Stimulated activated CD4-positive, alpha-beta T cell treated with anti-CD3 and anti-CD28 coated beads, TNF-alpha, amount 100 ng/mL, for 48 hours (primary cell): ENCODE measurements at places on chromosomes 12 and 14.

DNA sequence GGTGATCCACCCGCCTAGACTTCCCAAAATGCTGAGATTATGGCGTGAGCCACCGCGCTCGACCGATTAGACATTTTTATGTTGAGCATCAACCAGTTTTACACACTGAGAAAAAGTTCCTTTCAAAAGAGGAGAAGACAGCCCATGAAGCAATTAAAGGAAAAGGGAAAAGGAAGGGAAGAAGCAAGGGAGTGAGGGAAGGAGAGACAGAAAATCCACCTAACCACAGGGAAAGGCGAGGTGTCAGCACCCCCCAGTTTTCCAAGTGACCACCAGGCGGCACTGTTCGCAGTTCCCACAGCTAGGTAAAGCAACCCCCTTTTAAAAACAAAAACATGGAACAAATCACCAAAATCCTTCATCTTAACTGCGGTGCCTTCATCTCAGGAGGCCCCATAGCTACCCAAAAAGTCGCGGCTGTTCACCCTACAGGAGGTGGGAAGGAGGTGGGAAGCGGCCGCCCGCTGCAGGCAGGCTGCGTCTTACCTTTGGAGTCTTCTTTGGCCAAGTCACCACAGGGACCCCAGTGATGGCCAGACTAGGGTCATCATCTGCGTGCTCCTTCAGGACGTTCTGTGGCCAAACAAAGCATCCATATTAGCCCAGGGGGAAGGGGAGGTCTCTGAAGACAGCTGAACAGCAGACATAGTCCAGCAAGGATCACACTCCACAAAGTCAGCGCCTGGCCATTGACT is 86.6 kb downstream of the KDM2B start:
- DNase-seq: peak; percentile 31

GRCh38 chr12:44628180-44628579 is 247.9 kb downstream of the NELL2 start:
- DNase-seq: no peak

DNA sequence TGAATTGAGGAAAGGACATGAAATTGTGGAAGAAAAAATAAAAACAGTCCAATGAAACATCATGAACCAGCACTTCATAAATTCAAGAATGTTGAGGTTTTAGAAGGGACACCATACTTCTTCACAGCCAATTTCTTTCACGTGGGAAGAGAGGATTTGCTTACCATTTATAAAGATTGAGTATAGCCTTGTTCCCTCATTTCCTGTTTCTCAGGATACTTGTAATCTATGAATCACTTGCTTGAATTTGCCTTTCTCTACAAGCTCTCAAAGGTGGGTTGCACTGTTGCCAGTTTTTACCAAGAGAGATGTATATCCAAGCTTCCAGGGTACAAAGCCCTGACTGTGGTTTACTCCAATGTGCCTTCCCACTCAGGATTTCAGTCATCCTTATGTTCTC is 116.1 kb downstream of the DUSP6 start:
- DNase-seq: no peak

DNA sequence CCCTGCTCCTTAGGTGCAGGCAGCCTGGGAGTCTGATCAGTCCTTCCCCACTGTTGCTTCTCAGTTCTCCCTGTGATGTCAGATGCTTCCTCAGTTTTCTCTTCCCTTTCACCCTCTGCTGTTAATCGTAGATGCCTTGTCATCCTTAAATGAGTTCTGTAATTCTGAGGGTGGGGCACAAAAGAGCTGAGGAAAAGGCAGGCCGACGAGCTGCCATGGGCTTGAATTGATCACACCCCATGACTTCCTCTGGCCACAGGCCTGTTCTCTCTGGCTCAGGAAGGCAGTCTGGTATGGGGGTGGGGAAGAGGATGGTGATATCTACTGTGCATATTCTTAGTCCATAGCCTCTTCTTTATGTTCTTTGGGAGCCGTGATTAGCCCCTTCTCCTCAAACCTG is 5.2 kb upstream of the AP1G2 start:
- no peak for DNase-seq

- no peak for DNase-seq
These were observed 187.3 kb upstream of the EGLN3 start for GRCh38 chr14:34138175-34138574.

DNA sequence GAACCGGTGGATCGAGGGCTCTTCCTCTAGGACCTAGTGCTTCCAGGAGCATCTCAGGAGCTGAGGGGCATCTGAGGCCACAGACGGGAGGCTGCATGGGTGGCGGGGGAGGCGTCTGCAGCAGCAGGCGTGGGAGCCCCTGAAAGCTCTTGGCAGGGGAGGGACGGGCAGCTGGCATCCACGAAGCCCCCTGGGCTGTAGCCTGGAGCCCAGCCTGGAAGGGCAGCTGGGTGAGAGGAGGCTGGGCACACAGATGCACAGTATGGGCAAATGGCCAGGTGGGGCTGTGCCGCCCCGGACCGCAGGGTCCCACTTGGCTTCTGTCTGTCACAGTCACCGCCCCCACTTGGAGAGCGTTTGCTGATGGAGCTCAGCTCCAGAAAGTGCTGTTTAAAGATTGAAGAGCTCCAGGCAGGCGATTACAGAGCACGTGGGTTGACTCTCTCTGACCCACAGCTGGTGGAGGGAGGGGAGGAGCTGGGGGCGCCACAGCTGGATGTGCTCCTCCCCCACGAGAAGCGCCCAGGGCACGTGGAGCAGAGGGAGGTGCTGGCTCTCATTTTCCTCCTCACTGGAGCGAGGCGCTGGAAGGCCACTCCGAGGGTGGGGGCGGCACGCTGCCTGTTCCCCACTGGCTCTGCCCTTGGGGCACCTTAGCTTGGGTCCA is 155.0 kb upstream of the C14orf180 start:
- DNase-seq: no peak

DNA sequence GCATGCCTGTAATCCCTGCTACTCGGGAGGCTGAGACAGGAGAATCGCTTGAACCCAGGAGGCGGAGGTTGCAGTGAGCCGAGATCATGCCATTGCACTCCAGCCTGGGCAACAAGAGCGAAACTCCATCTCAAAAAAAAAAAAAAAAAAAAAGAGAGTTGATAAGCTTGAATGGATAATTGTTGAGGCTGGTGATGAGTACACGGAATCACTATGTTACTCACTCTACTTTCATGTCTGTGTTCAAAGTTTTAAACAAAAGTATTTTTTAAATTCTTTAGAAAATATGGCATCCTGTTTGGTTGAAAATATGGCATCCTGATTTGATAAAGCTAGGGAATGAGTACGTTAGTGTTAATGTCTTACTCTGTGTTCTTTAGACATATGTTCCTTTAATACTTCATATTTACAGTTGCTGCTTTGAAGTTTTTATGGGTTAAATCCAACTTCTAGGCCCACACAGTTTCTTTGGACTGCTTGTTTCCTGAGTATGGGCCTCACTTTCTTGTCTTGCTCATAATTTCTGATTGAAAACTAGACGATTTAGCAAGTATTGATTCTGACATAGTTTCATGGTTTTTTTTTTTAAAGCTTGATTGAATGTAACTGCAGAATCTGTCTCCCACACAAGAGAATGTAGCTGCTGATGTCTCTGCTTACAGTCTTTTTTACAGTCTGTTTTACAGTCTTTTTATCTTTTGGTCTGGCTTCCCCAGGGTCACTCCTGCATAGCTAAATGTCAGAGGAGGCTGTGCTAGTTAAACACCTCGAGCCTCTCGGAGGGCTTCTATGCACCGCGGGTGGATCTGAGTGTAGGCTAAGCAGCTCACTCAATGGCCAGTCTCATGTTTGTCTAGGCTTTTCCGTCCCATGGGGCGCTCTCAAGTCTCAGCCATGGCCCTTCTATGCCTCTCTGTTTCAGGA is 14.1 kb upstream of the FBLN5 start:
- DNase-seq: no peak

- DNase-seq: no peak
These were observed 49.9 kb downstream of the ITPR2 start for GRCh38 chr12:26783131-26783526.
